NCI-H187 (cell line): ENCODE measurements at places on chromosomes 1 and 21.

DNA sequence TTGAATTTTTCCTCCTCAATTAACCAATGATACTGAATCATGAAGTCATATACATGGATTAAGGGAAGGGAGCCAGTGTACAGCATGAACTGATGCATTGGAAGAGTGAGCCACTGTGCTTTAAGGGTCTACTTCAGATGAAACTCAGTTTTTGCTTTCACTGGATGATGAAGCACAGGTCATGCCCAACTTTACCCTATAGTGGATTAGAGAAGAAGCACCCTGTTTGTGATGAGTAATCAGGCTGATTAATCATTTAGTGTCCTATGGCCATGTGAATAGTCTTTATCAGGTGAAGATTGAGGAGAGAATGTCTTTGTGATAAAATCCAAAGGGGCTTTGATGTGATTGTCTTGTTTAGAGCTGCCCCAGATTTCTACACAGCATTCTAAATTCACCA, 24.7 kb upstream of the LAMC1 start:
- DNase-seq: no peak

DNA sequence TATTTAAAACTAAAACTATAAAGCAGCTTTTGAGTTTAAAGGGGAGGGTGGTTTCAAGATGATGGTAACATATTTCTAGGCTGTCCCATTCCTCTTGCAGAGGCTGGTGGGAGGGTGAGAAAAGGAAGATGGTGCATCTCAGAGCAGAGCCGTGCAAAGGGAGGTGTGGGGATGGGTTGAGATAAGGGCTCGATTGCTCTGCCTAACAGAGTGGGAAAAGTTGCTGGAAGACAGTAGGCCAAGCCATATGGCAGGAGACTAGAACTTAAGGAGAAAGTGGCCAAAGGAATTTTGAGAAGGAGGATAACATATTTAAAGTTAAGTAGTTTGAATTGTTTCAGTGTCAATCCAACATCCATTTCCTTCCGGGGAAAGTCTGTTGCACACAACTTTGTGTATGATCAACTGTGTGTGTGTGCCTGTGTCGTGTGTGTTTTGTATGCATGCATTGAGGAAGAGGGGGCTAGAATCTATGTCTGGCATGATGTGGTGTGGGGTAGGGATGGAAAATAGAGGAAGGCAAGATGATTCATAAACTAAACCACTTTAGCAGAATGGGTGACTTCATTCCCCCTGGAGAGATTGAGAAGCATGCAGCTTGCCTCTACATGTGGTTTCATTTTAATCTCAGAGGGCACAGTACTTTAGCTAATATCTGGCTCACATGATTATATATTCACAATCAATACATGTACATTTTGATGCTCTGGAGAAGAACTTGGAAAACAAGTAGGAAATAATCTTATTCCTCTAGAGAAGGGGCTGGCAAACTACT, 145.0 kb upstream of the DNAH14 start:
- no peak for DNase-seq

GRCh38 chr1:1119272-1119890, 3.5 kb upstream of the C1orf159 start:
- DNase-seq: no peak

DNA sequence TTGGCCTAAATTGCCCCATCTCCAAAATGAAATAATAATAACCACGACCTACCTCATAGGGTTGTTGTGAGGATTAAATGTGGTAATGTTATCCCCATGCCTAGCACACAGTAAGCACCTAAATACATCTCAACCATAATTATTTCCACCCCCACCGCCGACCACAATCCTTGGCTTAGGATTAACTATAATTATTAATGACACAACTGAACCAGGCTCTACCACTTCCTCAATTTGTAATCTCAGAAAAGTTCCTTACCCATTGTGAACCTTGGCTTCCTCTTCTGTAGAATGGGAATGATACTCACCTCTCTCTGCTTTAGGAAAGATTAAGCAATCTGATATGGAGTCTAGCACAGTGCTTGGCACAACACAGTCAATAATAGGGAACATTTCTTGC, 44.3 kb upstream of the TACSTD2 start:
- no peak for DNase-seq

- DNase-seq: no peak
Observed at GRCh38 chr1:89276690-89277089, 4.0 kb upstream of the GBP5 start.

GRCh38 chr1:94962409-94963265, 35.7 kb upstream of the CNN3 start:
- DNase-seq: no peak

DNA sequence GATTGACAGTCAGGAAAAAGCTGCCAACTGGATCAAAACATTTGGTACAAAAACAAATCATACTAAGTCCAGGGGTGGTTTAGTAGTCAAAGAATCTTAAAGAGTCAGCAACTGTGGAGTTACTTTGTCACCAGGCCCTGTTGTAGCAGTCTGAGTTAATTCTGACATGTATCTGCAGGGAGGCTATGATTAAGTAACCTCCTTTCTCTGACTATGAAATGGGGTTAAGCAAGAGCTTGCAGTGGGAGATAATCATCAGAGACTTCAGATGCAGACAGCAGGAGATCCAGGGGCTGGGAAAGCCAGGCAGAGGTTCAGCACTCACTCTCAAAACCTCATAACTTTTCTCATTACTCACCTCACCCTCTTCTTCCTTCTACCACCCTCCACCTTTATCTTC, 99.2 kb upstream of the BTG3 start:
- DNase-seq: no peak

DNA sequence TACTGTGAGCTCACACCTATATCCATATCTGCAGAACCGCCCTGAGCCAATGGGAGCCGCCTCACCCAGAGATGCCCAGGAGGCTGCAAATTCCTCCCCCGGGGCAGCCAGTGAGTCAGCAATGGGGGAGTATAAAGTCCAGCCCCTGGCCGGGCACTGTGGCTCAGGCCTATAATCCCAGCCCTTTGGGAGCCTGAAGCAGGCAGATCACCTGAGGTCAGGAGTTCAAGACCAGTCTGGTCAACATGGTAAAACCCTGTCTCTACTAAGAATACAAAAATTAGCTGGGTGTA, 5.0 kb upstream of the CLCNKB start:
- DNase-seq: no peak

GRCh38 chr1:203028067-203028783, 1.9 kb downstream of the PPFIA4 start:
- no peak for DNase-seq

DNA sequence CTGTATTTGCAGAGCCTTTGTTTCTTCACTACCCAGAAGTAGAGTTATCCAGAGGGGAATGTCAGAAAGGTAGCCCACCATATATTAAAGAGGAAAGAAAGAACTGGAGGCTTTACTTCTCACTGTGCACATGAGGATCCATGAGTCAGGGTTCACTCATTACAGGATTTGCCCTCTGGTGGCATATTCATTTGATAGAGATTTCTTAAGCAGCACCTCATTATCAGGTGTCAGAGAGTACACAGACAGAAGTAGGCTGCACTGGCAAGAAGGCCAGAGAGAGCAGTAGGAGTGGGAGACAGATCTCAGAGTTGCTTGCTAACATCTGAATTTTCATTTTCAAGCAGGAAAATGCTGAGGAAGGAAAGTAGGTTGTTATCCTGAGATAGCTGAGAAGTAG, 123.8 kb downstream of the PIK3R3 start:
- DNase-seq: no peak

GRCh38 chr21:33971492-33972013, 55.9 kb upstream of the ATP5PO start:
- DNase-seq: no peak

GRCh38 chr1:39787468-39787867, 1.2 kb downstream of the BMP8B start:
- no peak for DNase-seq

GRCh38 chr1:27634985-27635367, at the start of gene FGR:
TSS of gene FGR (minus strand) at chr1:27635185. CDS start at chr1:27623916, 11,269 bp downstream.
- DNase-seq: no peak

GRCh38 chr1:66699213-66699612, 53.0 kb upstream of the DYNLT5 start:
- no peak for DNase-seq

DNA sequence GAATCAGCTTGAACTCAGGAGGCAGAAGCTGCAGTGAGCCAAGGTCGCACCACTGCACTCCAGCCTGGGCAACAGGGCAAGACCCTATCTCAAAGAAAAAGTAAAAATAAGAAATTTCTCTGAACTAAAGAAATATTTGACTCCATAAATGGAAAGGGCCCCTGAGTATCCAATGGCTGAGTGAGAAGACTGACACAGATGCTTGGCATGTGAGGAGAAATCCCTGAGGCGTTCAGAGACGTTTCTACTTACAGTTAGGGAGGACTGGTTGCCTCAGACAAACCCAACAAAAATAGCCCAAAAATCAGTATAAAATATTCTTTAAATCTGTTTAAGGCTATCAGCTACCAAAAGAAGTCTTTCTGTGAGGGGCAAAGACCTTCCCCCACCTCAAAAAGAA, 3.0 kb upstream of the SUMO3 start:
- no peak for DNase-seq

- DNase-seq: no peak
Observed at GRCh38 chr21:45256912-45257672, 30.6 kb downstream of the POFUT2 start.

GRCh38 chr1:88697503-88697902, 13.4 kb downstream of the PKN2 start:
- DNase-seq: no peak

- no peak for DNase-seq
Observed at GRCh38 chr1:230243583-230244353, 176.7 kb downstream of the GALNT2 start.

GRCh38 chr1:10696977-10697376, 99.5 kb downstream of the CASZ1 start:
- DNase-seq: no peak

GRCh38 chr1:226937940-226938725, 2.0 kb upstream of the COQ8A start:
- no peak for DNase-seq

GRCh38 chr1:97457446-97458089, 463.3 kb downstream of the DPYD start:
- DNase-seq: no peak

- DNase-seq: no peak
Observed at GRCh38 chr1:117810553-117810952, 118.9 kb downstream of the GDAP2 start.

DNA sequence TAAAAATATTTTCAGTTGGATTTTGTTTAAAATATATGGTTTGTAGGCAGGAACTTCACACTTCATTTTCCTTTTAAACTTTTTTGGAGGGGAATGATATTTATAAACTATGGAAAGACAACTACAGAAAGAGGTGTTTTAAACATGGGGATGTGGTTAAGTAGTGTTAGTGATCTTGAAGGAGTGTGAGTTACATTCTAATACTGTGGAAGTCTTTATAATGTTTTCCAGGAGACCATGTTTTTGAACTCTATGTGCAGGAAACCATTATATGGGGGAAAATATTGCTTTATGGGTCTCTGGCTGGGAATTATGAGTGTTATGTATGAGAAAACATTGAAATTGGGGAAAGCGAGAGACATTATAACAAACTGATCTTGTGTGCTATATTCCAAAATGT, 35.8 kb upstream of the COL24A1 start:
- no peak for DNase-seq

DNA sequence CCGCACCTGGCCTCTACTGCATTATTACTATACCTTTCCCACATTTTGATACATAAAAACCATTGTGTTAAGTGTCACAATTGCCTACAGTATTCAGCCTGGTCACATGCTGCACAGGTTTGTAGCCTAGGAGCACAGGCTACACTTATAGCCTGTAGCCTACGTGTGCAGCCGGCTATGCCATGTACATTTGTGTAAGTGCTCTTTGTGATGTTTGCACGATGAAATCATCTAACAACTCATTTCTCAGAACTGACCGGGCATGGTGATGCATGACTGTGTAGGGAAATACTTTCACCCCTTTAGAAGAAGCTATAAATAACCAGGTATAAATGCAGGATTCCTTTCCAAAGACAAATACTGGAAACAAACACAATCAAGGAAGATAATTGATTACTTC, 12.1 kb downstream of the ERG start:
- DNase-seq: no peak

DNA sequence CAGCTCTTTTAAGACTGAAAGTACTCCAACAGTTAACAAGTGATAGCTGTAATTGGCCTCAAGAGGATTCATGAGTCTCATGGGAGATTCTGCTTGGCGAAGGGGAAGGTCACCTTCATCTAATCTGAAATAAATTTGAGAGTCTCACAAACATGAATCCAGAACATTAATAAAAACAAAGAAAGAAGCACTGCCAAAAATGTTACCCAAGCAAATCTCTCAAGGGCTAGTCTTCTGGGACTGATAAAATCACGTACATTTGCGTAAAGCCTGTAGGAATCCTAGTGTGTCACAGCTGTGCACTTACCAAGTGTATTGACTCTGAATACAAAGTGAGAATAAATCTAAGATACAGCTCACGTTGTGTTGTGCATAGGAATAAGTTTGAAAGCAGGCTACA, 21.2 kb upstream of the NUF2 start:
- DNase-seq: no peak

GRCh38 chr1:174080819-174081218, 58.7 kb upstream of the RC3H1 start:
- no peak for DNase-seq

DNA sequence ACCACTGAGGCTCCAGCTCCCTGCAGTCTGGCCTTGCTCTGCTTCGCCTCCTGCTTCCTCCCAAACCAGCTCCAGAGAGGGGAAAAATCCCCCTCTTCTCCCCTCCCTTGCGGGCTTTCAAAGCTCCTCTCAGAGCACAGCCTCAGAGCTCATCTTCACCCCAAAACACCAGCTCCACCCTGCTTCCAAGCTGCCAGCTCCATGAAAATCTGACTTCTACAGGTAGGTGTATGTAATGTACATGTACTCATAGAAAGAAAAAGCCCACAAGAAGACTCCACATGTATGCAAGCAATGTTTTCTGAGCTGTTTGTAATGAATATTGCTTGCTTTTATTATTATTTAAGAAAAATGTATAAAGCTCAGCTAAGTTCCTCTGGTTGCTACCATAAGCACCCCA, 8.4 kb downstream of the SLC41A1 start:
- DNase-seq: no peak

DNA sequence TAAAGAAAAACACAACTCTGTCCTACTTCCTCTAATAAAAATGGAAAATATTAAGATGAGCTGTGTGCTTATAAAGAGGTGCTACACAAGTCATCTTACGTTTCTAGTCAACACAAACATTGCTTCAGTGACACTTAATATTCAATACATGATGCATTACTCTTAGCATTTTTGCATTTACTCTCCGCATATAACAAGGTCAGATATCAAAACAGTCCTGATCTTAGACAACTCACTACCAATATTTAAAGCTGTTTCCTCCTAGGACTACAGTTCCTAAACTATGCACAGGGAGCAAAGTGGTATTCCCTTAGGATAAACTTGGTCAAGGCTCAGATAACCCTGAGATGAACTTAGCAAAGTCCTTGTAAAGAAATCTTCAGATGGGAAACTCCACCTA, 12.3 kb downstream of the RIT1 start:
- DNase-seq: no peak

DNA sequence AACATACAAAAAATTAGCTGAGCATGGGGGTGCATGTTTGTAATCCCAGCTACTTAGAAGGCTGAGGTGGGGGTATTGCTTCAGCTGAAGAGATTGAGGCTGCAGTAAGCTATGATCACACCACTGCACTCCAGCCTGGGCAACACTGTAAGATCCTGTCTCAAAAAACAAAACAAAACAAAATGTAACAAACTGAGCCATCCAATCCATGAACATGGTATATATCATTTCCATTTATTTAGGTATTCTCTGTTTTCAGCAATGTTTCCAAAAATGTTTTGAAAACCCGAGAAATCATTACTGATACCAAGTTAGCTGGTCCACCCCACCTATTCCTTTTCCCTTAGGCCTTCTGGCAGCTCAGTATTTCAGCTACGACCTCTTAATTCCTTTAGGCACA, 18.4 kb downstream of the ATPAF1 start:
- no peak for DNase-seq

- DNase-seq: no peak
Observed at GRCh38 chr1:14110040-14110439, 410.1 kb downstream of the PRDM2 start.
